Thyroid gland (tissue), 4 donors: ENCODE measurements at places on chromosomes 2 and 18. TPM values are rescaled to one million over a fixed set of nuclear protein-coding genes. Genes with fewer than 3 reads are reported as not detected.

Gene CFLAR
- total RNA-seq, result 492 TPM

Gene CPO
- not detected for total RNA-seq

Gene LRRC30
- total RNA-seq, result not detected

Gene PHOSPHO2
- 13.3 TPM for total RNA-seq

Gene POU3F3
- not detected for total RNA-seq

Gene RBKS
- total RNA-seq, result 10.6 TPM

Gene ELOA2
- not detected for total RNA-seq

Gene NR4A2
- 7.5 TPM for total RNA-seq

Gene KLHL30
- total RNA-seq, result 0.54 TPM

Gene LINC00305
- not detected for total RNA-seq

Gene HOXD4
- total RNA-seq, result 1.6 TPM

Gene HOXD13
- total RNA-seq, result not detected

Gene NT5DC4
- not detected for total RNA-seq

Gene CIB4
- total RNA-seq, result 0.45 TPM

Gene VIT
- 23.1 TPM for total RNA-seq

Gene ST3GAL5
- 199 TPM for total RNA-seq

Gene REG3G
- not detected for total RNA-seq

Gene FZD7
- total RNA-seq, result 10.1 TPM

Gene ZNF892
- 6.7 TPM for total RNA-seq

Gene CHST9
- total RNA-seq, result under 0.01 TPM

Gene GALR1
- total RNA-seq, result 0.40 TPM

Gene CD28
- total RNA-seq, result 0.20 TPM

Gene SPEG
- total RNA-seq, result 1.9 TPM

Gene METTL8
- 13.7 TPM for total RNA-seq

Gene RNF144A
- total RNA-seq, result 9.2 TPM

Gene NEU4
- total RNA-seq, result 1.1 TPM

Gene MTCL1
- total RNA-seq, result 2.6 TPM

Gene KCNE4
- total RNA-seq, result 19.3 TPM

Gene TNFAIP6
- 0.33 TPM for total RNA-seq

Gene DCTN1
- total RNA-seq, result 112 TPM

Gene RAPGEF4
- 7.9 TPM for total RNA-seq

Gene IMP4
- 94.7 TPM for total RNA-seq

Gene PAIP2B
- 9.8 TPM for total RNA-seq

Gene SH2D6
- 1.6 TPM for total RNA-seq

Gene ITGB6
- 13.7 TPM for total RNA-seq

Gene PID1
- total RNA-seq, result 14.5 TPM

Gene NAPG
- total RNA-seq, result 56.4 TPM

Gene MEX3C
- total RNA-seq, result 44.7 TPM

Gene CRYGD
- not detected for total RNA-seq

Gene APCDD1
- 11.4 TPM for total RNA-seq

Gene UGT1A10
- total RNA-seq, result not detected

Gene TFPI
- 208 TPM for total RNA-seq

Gene CTAGE1
- total RNA-seq, result not detected

Gene GRP
- total RNA-seq, result 2.9 TPM

Gene CRYBA2
- not detected for total RNA-seq

Gene ARHGAP15
- 9.8 TPM for total RNA-seq

Gene CRACDL
- 5.2 TPM for total RNA-seq

Gene SGPP2
- 33.7 TPM for total RNA-seq

Gene ANTXR1
- 103 TPM for total RNA-seq

Gene KCNG2
- not detected for total RNA-seq

Gene CD207
- not detected for total RNA-seq

Gene FLACC1
- 2.8 TPM for total RNA-seq

Gene MTIF2
- total RNA-seq, result 33.5 TPM

Gene AMER3
- not detected for total RNA-seq

Gene IGFBP5
- total RNA-seq, result 989 TPM
